Neural crest cell (in vitro differentiated cells): ENCODE measurements at places on chromosomes 1 and 21.
A peak's percentile ranks its signal among the peaks of the same experiment; 100 is the strongest.

GRCh38 chr1:46525253-46525983 lies 26.0 kb downstream of the KNCN start:
- no peak for DNase-seq

DNA sequence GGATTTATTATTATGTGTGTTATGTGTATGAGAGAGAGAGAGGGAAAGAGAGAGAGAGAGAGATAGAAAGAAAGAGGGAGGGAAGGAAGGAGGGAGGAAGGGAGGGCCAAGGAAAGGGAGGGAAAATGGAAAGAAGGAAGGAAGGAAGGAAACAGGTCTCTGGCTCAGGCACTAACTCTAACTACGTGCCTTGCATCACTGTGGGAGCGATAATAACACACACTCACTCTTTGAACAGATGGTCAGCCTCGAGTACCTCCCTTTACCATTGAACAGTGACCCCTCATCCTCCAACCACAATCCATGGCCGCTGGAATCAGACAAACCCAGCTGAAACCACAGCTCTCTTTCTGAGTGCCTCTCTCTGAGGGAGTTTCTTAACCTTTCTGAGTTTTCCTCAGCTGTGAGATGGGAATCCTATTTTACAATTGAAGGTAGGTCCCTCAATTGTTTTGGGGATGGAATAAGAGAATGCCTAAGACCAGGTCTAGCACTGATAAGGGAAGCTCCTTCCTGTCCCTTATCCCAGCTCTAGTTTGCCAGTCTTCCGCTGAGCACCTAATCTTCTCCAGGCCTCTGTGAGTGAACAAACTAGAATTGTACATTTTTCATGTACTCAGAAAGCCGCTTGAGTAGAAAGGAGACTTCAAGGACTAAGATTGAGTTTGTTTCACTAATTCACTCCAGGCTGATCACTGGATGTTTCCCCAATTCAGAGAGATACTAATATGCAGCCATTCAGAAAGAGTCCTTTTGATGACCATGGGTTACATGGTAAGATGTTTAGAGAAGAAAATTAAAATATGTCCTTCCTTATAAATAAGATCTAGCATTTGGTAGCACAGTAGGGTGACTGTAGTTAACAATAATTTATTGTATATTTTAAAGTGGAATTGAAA lies 62.8 kb downstream of the IRF2BP2 start:
- no peak for DNase-seq

GRCh38 chr1:6105763-6106162 lies 60.1 kb downstream of the KCNAB2 start:
- no peak for DNase-seq

DNA sequence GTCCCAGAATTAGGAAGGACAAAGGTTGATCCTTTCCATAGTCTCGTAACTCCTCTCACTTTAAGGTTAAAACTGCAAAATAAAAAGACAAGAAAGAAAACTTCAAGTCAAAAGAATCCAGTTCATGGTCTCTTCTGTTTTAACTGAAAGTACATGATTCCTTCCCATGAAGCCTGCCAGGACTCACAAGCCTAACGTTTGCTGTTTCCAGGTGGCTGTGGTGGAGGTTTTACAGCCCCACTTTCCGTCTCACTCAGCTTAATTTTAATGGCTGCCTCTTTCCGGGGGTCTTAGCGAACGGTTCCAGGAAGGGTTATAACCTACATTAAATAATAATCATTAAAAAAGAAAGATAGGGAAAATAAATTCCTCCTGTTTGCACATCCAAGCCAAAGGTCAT lies 136.8 kb upstream of the SPAG17 start:
- no peak for DNase-seq

DNA sequence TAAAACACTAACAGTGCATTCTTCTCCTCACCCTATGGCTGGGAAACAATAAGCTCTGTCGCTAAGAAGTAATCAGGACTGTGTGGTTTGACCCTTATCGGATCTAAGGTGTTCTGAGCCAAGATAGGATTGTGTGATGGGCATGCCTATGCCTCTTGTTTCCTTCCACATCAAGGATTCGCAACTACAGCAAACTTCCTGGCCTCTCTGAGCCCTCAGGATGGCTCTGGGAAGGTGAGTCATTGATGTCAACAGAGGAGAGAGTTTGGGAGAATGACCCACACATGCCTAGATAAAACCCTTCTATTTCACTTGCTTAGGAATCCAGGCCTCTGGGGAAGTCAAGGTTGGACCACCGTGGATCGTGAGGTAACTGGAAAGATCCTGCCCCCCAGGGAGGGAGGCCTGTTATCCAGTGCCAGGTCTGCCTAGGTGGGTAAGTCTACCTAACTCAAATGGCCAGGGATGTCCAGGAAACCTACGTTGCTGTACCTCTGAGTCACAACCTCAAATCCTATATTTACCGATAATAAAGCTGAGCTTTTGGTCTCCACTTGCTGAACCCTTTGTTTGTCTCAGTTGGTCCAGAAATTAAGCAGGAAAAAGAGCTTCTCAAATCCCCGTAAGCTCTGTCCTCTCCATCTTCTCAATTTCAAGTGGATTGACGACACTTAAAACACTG lies 27.4 kb downstream of the TIAM1 start:
- no peak for DNase-seq

DNA sequence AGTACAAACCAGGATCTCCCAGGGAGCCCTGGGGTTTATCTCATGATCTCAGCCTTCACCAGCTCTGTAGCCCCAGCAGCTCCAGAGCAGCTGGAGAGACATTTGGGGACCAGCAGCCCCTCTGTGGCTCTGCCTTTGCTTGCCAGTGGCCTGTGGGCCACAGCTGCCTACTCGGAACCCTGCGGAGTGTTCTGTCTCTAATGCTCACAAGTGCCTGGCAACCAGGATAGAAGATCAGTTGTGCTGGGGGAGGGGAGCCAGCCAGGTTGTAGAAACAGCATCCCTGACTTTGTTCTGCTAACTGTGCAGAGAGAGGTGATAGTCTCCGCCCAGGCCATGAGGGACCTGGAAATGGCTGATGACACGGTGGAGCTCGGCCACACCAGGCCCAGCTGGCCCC lies 50.9 kb upstream of the KCNJ15 start:
- no peak for DNase-seq

- DNase-seq = peak; percentile 32
Measured at GRCh38 chr1:160062230-160062532, 7.8 kb downstream of the KCNJ10 start.

DNA sequence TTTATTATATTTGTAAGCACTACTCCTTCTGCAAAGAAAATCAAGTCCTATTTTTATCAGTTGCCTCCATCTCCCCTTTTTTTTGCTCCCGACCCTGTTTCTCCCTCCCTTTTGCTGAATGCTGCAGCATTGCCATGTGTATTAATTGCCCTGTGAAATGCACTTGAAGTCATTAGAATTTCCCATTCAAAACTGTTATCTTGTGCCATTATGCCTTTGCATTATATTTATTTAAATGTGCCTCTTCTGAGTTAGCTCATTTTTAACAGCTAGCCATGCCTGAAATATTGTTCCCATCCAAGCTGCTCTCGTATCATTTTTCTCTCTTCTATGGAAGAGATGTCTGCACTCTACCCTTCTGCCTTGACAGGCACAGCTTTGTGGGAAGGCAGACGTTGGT lies 404.0 kb upstream of the PLXNA2 start:
- no peak for DNase-seq

DNA sequence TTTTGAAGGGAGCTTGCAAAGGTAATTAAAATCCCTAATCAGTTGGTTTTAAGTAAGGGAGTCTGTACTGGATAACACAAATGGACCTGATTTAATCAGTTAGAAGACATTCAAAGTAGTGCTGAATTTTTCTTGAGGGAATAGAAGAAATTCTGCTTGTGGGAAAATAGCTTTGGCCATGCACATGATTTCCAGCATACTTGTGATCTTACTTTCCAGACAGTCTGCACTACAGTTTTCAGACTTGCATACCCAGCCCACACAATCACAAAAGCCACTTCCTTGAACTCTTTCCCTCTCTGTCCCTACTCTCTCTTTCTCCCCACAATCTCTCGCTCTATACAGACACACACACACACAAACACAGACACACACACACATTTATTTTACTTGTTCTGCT lies 852.1 kb downstream of the PLA2G4A start:
- DNase-seq = no peak

DNA sequence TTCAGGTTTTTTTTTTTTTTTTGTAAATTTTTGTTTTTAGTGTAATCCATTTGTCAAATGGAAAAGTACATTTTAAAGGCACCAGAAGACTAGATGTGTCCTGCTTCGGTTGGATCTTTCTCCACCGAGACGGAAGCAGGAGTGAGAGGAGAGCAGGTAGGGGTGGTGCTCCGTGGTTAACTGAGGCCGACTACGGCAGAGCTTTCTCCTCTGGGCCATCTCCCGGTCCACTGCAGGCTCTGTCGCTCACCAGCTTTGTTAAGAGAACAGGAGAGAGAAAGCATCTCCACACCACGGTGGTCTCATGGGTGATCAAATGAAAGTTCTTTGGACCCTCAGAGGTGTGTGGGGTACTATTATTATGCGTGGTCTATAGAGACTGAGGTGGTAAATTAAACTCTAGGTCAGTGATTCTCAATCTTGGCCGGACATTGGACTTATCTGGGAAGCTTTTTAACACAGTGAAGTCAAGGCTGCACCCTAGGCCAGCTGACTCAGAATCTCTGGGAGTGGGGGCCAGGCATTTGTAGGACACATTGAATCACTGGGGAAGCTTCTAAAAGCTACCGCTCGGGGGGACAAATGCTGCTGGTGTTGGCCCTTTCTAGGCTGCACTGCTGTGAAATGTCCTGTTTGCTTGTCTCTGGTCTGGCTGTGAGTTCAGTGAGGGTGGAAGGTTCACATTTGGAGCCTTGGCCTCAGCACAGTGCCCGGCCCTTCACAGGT lies 25.0 kb downstream of the ABCA4 start:
- no peak for DNase-seq

GRCh38 chr1:206834711-206835110 lies 30.7 kb upstream of the IL20 start:
- DNase-seq = no peak

- no peak for DNase-seq
Measured at GRCh38 chr1:114512595-114513280, 1.7 kb upstream of the TRIM33 start.

DNA sequence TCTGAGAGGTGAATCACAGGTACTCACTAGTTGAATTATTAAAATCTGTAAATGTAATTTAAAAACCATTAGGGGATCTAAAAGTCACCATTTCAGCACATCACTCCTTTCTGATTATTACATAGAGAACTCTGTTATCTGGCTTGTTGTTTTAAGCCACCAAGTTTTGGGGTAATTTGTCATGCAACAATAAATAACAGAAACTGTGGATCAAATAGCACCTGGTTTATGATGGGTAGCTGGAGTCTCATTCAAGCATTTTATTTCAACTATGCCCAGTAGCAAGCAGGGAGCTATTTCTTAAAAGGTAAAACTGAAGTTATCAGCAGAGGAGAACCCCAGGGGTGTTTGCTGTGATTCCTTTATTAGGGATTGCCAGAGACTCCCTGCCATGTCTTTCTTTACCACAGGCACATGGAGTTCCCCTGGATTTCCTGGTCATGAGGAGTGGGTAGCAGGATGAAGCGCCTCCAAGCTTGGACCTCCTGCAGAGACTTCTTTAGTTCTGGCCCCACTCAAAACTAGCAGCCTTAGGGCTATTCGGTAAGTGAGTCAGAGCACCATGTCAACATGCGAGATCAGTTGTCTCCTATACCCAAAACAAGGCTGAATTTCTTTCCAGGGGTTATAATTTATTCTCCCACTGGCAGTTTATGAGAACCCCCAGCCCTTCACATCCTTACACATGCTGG lies 179.2 kb downstream of the GIPC2 start:
- DNase-seq = no peak

DNA sequence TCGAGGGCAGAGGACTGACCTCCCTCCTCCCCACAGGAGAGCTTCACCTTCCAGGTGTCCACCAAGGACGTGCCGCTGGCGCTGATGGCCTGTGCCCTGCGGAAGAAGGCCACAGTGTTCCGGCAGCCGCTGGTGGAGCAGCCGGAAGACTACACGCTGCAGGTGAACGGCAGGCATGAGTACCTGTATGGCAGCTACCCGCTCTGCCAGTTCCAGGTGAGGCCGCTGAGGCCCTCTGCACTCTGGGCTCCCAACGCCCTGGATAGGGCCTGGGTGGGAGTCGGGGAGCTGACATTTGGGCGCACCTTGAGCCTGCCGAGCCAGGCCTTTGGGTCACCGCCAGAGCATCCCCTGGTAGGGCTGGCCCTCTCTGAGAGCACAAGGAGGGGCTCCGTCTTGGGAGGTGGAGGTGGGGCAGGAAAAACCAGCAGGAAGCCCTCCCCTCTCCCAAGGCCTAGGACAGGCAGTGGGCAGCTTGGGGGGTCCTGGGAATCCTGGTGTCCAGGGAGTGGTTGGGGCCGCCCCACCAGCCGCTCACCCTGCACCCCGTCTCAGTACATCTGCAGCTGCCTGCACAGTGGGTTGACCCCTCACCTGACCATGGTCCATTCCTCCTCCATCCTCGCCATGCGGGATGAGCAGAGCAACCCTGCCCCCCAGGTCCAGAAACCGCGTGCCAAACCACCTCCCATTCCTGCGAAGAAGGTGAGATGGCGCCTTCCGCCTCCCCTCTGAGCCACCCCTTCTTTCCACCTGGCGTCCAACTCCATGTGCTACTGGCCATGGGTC lies 65.1 kb downstream of the PIK3CD start:
- no peak for DNase-seq

DNA sequence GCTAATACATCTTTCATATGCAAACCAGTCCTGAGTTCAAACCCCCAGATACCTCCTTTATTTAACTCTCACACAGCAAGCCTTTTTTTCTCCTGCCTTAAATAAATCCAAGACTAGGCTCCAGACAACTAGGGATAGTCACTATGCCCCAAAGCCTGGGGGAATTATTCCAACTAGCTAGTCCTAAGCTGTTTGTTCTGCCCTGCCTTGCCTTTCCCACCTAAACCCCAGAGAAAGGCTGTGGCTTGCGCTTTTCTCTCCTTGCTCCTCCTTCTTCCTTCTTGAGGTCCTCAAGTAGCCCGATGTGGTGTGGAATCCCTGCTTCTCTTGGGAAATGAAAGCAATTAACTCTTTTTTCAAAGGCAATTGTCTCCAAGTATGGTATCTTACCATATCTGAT lies 31.8 kb downstream of the C1orf87 start:
- no peak for DNase-seq

GRCh38 chr1:156025876-156026275 lies 5.1 kb upstream of the SSR2 start:
- DNase-seq = peak; percentile 62

GRCh38 chr1:66563941-66564630 lies 30.1 kb downstream of the SGIP1 start:
- DNase-seq = no peak

DNA sequence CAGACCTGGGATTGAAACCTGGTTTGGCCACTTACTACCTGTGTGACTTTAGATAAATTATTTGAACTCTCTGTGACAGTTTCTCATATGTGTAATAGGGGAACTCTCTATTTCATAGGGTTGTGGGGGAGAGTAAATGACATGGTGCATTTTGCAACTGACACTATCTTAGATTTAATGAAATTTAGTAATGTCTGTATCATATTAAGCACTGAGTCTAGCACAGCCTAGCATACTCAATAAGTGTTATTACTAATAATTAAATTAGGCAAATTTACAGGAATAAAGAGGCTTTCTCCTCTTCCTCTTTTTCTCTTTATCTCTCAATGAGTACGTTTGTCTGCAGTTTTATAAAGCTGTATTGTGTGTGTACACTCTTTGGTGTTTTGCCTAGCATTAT lies 80.2 kb upstream of the MACF1 start:
- no peak for DNase-seq
